ENCODE measurements at places on chromosomes 5 and 9.
A peak's percentile ranks its signal among the peaks of the same experiment; 100 is the strongest.

- DNase-seq, result peak; percentile 57
Observed at GRCh38 chr9:133137451-133138231, 16.6 kb upstream of the RALGDS start.

GRCh38 chr9:4716163-4716562 is 24.8 kb downstream of the AK3 start:
- DNase-seq, result no peak

DNA sequence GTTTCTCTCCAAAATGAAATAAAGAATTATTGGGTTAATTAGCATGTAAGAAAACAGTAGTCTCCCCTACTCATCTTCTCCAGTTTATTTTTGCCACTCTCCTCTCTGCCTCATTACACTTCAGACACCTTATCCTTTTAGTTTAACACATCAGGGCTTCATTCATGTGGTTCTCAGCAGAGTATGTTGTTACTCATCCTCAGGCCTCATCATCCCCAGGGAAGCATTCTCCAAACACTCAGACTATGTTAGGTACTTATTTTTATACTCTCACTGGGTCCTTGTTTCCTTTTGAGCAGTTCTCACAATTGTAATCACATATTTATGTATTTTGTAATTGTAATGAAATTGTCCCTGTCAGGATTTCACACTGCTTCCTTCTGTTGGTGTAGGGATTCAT is 470.5 kb downstream of the PDE4D start:
- no peak for DNase-seq

DNA sequence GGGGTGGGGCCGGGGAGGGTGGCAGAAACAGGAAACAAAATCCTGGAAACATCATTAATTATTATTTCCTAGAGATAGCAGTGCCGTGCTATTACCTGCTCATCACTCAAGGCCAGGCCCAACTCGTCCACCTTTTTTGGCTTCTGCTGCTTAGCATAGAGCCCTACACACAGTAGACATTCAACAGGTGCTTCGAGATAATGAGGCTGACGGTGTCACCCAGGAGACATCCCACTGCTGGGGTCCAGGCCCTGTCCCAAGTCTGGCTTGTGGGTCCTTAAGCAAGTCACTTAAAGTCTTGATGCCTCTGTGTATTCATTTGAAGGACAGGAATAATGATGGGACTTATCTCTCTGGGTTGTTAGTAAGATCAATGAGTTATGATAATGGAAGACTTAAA is 506.6 kb downstream of the BNC2 start:
- DNase-seq, result no peak

- DNase-seq, result peak; percentile 19
Observed at GRCh38 chr5:115842089-115842935, 577 bp downstream of the AP3S1 start.

DNA sequence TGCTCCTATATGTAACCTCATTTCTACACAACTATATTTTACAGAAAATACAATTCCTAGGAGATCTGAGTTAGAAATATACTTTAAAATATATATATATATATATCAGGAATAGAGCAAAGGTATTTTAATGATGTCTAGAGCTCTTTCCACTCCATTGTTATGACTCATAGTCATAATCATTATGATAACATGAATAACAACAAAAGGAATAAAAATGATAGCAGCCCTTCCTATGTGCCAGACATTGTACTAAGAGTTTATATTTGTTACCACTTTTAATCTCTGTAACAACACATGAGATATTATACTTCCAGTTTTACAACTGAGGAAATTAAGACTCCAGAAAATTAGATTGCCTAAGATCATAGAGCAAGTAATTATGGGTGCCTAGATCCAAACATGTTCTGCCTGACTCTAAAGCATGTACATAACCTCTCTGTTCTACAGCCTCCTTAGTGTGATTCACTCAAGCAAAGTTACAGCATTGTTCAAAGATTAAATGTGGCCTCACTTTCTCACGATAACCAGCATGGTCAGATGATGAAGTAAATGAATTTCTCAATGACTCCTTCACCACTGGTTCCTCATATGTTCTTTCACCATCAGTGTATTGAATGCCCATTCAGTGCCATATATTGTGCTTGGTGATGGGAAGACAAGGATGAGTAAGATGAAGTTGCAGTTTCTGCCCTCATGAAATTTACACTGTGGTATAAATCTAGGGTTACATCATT is 452.1 kb downstream of the EFNA5 start:
- DNase-seq, result no peak

DNA sequence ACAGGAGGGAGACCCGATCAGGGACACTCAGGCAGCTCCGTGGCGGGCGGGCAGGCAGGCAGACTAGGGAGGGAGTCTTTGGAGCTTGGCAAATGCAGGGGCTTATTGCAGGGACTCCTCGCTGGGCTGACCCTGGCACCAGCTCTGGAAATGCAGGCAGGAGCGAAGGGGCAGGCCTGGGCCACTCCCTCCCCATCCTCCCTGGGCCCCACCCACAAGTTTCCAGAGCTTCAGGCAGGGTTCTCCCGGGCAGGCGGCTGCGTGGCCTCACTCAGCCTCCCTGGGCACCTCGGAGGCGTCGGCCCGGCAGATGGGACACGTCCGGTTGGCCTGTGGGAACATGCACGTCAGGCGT is 8.5 kb downstream of the RNF44 start:
- no peak for DNase-seq

DNA sequence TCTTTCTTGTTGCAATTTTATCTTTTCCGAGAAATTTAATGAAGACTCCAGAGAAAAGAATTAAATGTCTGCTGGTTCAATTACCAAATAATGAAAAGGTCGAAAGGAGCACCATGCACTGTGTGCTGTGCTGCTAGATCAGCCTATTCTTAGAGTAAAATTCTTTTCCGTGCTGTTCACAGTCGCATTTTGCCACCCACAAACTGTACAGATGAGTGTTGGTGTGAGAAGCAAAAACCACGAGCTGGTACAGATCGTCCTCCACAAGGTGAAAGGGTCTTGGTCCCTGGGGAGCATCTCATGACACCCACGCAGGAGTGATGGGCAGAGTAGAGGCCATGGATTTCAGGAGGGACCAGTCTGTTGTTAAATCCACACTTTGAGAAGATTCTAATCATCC is 143.8 kb upstream of the PUM3 start:
- no peak for DNase-seq

DNA sequence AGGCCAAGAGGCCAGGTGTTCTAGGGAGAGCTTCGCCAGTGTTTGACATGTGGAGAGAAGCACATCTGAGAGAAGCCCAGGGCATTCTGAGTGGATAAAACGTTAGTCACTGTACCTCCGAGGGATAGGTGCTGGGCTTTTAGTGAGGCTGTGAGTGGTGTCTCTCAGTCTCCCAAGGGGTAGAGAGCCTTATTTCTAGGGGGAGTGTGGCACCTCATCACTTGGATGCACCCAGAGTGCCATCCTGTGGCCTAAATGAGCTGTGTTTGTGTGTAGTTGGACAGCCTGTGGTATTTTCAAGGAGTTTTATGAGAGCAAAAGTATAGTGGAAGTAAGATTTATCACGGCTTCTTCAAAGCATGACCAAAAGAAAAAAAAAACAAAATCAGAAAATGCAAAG is 1046.9 kb upstream of the WWC1 start:
- DNase-seq, result no peak

DNA sequence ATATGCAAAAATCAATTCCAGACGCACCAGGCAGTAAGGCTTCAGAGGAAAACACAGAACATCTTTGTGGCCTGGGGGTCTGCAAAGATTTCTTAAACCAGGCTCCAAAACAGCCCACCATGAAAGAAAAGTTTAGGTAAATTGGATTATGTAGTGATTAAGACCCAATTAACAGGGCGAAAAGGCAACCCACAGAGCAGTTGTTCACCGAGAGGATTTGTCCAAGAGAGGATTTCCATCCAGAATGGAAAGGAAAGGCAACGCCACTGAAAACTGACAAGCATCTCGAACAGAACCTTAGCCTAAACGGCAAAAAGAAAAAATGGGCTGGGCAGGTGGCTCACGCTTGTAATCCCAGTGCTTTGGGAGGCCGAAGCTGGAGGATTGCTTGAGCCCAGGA is 37.4 kb downstream of the GLT6D1 start:
- no peak for DNase-seq

DNA sequence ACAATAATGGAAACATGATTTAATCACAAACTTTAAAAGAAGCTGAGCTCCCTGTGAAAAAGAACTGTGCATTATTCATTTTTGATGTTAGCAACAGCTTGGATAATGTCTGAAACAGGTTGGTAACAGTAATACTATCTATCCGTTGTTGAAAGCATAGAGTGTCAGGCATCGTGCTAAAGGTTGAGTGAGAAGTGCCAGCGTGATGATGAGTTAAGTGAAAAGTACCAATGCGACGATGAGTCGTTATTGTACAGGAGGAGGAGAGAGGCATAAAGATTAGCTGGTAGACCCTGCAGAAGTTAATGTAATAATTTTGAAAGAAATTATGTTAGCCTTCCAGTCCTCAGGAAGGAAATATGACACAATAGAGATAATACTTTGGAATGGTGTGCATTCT is 593.6 kb downstream of the MAT2B start:
- no peak for DNase-seq

DNA sequence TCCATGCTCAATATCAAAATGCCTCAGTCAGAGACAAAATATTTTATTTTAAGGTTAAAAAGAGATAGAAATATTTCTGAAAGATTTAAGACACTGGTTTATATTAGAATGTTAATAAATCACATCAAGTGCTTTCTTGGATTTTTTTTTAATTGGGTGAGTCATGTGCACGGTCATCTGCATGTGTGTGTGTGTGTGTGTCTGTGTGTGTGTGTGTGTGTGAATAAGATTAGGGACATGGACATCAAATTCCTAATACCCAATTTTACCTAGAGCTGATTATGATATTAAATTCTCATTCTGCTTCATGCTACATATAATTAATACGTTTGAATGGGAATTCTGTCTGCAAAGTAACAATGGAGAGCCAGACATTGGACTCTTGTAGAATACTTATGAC is 122.9 kb downstream of the BASP1 start:
- DNase-seq, result no peak

DNA sequence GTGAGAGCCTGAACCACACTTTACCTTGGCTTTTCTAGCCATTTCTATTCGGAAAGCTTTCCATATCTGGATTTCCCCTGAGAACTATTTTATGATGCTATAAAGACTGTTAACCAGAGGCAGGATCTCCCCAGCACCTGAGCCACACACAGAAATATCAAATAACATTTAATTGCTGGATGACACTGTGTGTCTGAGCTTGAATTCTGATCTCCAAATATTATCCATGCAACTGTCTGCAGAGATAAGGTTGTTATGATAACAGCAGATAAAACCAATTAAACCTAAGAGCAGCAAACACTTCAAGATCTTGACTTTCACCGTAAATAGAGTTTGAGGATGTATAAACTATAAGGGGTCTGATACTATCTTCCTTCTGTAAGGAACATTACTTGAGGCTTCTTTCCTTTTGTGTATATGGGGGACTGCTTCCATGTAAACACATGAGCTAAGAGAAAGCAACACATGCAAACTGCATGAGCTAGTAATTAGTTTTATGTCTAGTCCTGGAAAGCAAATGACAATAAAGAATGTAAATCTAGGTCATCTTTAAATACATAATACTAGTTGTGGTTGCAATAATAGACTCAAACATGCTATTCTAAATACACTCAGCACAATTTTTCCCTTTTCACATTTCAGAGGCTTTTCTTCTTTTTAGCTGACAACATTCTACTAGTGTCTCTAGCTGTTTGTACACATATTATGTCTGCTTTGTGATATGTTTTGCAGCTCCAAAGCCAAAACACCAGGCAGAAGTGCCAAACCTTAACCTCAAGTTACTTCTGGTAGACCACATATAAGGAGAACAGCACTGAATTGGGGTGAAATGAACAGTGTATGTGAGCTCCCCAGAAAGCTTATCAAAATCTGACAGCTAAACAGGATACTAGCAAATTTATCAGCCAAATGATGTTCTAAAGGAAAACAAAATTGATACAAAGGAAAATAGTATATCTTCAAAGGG is 136.5 kb downstream of the EFNA5 start:
- no peak for DNase-seq

DNA sequence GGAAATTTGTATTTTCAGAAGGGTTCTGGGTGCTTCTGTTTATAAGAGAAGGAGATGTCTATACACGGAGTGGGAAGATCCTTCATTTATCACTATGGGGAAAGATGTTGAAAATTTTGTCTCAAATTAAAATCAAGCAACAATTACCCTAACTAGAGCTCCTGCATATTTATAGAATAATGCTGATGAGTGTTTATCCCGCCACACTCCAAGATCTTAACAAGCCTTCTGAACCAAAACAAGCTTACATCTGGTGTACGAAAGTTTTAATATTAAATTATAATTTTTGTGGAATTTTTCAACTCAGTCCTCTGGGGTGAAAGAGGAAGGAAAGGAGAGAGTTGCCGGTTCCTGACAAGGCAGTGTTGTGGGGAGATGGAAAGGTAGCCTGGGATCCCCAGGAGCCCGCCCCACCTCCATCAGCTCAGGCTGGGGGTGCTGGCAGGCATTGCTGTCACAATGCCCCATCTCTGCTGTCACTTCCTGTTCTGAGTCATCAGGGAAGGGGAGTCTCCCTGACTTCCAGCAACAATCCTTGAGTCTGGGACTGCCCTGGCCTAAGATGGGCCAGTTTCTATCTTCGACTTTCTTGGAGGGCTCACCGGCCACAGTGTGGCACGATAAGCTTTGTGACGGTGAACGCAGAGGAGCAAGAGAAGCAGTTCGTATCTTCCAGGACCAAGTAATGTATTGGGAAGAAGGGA is 64.5 kb downstream of the ERAP1 start:
- no peak for DNase-seq

- DNase-seq, result no peak
Observed at GRCh38 chr5:110625376-110625999, 101.0 kb downstream of the TMEM232 start.

DNA sequence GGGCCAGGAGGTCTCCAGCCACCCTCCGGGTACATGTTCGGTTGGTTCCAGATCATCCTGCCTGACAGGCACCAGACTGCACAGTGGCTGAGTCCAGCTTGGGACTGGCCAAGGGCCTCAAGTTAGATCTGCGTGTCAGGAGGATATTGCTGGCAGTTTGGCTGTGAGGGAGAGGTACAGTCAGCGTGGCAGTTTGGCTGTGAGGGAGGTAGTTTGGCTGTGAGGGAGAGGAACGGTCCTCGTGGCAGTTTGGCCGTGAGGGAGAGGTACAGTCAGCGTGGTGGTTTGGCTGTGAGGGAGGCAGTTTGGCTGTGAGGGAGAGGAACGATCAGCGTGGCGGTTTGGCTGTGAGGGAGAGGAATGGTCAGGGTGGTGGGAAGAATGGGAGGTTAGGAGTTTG is 39.0 kb downstream of the CACNA1B start:
- DNase-seq, result no peak

DNA sequence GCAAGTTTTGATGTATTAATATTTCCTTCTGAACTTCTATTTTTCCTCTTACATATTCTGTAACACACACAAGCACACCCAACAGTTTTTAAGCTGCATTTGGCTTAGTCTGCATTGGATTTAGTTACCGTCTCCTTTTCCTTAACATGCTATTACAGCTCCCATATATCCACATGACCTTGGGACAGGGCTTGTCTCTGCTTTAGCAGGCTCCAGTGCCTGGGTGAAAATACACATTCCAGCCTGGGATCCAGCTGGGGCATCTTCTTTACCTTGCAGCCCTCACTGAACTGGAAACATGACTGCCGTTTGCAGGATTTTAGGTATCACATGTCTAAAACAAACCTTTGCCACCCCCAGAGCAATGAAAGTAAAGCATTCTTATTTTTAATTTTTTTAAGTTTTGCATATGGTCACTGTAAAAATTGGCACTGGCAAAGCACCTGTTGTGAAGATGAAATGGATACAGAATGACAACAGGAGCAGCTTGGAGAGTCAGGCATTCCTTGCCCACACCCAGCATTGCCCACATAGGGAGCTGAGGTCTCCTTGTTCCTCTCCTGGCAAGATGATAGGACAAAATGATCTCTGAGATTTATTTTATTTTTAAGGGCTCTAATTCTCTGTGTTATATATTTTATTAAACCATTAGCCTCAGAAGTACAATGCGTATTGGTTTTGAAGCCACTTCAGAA is 4.0 kb downstream of the GADD45G start:
- no peak for DNase-seq
